Activated naive CD4-positive, alpha-beta T cell treated with anti-CD3 and anti-CD28 coated beads, Interleukin-2, amount 50 U/mL, for 16 hours (primary cell): ENCODE measurements at places on chromosomes 11 and 22.
A peak's percentile ranks its signal among the peaks of the same experiment; 100 is the strongest.

DNA sequence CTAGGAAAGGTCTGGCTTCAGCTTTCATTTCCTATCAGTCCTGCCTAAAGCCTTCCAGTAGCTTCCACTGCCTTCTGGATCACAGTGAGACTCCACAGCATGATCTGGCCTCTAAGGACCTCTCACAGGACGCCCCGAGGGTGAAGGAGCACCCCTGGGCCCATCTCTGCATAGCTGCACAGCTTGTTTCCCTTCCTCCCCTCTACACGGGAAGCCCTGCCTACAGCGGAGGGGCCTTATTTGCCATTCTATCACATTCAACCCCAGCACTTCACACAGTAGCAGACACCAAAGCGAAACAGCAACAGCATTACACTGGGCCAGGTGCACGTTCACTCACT is 162.3 kb upstream of the GRK3 start:
- no peak for DNase-seq

- DNase-seq, result no peak
Measured at GRCh38 chr11:900545-900944, 10.1 kb downstream of the CHID1 start.

DNA sequence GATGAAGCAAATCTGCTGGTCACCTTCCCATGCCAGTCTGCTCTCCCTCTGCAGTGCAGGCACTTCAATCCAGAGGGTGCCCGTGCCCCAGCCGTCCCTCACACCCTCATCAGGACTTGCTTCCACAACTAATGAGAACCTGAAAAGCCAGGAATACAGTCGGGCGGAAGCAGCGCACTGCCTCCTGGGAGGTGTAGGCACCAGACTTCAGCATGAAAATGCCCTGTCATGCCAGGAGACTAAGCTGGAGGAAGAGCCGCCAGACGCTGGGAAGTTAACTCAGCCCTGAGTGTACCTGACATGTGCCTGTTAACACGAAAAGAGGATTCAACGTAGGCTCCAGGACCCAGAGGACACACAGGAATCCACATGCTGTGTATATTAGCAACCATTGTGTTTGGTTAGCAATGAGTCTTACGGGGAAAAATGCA is 40.1 kb upstream of the FLI1 start:
- no peak for DNase-seq

DNA sequence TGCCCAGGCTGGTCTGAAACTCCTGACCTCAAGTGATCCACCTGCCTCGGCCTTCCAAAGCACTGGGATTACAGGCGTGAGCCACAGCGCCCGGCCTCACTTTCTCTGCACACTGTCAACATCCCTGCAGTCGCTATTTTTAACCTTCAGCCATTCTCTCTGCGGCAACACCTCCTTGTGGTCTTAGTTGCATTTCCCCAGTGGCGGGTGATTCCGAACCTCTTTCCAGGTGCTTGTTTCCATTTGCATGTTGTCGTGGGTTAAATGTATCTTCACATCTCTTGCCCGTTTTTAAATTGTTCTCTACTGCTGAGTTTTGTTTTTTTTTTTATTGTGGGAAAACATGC is 2.2 kb upstream of the SCT start:
- DNase-seq, result no peak

- DNase-seq, result no peak
Measured at GRCh38 chr11:65911682-65912568, 6.9 kb downstream of the C11orf68 start.

DNA sequence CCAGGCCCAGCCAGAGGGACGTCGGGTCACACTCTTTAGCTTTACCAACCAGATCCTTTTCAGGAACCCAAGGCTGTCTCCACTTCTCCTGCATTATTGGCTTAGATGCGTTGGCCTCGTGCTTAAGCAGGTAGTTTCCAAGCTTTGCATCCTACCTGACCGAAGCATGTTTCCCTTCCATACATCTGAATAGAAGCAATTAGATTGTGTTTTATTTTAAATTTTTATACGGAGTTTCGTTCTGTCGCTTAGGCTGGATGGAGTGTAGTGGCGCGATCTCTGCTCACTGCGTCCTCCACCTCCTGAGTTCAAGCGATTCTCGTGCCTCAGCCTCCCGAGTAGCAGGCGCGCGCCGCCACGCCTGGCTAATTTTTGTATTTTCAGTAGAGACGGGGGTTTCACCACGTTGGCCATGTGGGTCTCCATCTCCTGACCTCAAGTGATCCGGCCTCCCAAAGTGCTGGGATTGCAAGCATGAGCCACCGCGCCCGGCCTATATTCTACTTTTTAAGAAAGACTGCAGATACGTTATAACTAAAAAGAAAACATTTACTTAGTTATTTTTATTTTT is 677 bp downstream of the DYNC2H1 start:
- DNase-seq, result no peak

DNA sequence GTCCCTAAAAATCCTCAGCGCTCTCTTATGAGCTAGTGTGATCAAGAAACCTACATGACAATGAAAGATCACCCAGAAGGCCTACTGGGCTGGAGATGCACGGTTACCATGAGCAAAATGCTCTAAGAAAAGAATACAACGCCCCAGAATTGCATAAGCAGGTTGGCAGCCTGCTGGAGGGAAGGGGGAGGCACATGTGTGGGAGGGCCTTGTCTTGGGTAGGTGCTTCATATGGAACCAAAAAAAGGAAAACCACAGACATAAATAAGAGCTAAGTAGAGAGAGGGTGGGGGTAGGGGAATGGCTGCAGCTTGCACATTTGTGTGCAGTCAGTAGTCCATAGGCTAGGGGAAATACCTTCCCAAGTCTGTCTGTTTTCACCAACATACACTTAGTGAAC is 2.8 kb downstream of the SIAE start:
- DNase-seq, result peak; percentile 40

DNA sequence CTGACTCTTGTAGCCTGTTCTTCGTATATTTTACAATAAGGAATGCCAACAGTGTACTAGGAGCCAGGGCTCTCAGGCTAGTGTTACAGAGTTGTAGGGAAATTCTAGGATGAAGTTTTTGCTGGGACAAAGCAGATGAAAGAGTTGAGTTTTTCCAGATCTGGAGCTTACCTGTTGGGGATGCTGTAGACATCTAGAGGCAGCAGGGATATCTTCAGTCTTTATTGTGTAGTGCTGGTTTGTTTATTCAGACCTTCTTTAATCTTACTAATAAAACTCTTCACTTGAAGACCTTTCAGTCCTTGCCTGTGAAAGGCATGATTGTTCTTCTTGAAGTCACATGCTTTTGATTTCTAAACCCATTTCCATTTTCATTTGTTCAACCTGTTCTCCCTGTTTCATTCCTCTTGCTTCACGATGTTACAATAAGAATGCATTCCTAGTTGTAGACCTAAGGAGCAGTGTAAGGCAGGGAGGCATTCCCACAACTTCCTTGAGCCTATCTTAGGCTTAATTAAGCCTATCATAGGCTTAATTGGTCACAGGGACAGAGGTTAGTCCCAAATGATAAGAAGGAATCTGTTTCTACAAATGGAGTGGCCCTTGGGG is 7.9 kb upstream of the SLC37A2 start:
- no peak for DNase-seq

DNA sequence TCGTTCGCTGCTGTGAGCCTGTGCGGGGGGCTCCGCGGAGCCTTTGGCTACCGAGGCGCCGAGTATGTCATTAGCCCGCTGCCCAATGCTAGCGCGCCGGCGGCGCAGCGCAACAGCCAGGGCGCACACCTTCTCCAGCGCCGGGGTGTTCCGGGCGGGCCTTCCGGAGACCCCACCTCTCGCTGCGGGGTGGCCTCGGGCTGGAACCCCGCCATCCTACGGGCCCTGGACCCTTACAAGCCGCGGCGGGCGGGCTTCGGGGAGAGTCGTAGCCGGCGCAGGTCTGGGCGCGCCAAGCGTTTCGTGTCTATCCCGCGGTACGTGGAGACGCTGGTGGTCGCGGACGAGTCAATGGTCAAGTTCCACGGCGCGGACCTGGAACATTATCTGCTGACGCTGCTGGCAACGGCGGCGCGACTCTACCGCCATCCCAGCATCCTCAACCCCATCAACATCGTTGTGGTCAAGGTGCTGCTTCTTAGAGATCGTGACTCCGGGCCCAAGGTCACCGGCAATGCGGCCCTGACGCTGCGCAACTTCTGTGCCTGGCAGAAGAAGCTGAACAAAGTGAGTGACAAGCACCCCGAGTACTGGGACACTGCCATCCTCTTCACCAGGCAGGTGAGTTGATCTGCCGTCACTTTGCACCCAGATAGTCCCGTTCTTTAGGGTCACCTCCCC is 1.0 kb downstream of the ADAMTS15 start:
- no peak for DNase-seq

- peak; percentile 8 for DNase-seq
Measured at GRCh38 chr22:47129902-47130635, 367.6 kb downstream of the TBC1D22A start.

DNA sequence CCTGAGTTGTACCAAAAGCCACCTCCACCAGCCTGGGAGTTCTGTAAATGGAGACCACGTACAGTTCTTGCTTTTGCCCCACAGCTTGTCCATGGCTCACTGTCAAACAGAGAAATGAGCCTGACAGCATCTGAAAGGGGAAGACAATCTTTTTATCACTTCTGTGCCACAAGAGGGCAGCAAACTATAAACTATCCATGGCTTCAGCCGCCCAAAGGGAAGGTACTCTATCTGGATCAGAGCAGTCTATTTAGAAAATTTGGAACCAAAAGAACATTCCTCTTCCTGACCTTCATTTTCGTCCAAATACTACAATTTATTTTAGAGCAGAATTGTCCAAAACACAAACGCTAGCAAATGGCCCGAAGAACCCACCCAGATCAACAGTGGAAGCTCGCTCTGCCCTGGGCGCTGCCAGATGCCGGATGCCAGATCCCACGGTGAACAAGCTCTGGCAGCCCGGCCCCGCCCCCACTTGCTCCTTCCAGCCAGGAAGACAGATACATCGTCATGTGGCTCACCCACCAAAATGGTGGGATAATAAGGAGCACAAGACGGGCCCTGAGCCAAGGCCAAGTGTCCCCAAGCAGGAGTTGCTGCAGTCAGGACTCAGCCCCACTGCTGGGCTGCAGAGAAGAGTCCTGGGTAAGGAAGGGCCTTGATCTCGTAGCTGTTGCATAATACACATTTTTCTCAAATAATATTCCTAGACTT is 23.9 kb upstream of the SCGB1A1 start:
- peak; percentile 26 for DNase-seq

DNA sequence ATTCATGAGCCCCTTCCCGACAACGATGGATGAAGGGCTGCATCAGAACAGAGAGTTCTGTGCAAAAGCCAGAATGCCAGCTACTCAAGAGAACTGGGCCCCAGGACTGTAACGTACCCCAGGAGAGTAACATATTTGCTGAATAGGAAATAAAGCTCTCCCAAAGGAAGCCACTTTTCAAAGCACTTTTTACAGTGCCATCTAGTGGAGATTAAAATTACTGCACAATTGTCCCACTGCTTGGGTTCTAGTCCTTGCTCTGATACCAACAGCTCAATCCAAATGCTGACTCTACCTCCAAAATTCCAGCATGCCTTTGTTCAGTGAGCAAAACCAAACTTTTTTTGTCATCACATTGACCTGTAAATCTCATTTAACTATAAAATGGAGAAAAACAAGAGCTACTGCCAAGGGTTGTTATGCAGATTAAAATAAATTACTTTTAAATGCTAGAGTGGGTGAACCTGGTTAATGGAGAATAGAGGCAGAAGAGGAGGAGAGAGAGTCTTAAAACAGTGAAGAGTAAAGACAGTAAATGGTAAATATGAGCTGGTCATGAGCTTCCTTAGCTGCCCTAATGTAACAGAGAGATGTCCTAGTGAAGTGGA is 87.6 kb upstream of the FSHB start:
- DNase-seq, result no peak

GRCh38 chr11:75588051-75588481 is 26.0 kb downstream of the SERPINH1 start:
- no peak for DNase-seq

- no peak for DNase-seq
Measured at GRCh38 chr11:93967944-93968343, 53.2 kb upstream of the HEPHL1 start.

GRCh38 chr11:46410021-46410420 is 18.4 kb upstream of the CHRM4 start:
- DNase-seq, result no peak

GRCh38 chr22:24037851-24038765 is 27.0 kb downstream of the CABIN1 start:
- DNase-seq, result peak; percentile 23

GRCh38 chr11:3219281-3219892 is 774 bp upstream of the MRGPRG start:
- no peak for DNase-seq

DNA sequence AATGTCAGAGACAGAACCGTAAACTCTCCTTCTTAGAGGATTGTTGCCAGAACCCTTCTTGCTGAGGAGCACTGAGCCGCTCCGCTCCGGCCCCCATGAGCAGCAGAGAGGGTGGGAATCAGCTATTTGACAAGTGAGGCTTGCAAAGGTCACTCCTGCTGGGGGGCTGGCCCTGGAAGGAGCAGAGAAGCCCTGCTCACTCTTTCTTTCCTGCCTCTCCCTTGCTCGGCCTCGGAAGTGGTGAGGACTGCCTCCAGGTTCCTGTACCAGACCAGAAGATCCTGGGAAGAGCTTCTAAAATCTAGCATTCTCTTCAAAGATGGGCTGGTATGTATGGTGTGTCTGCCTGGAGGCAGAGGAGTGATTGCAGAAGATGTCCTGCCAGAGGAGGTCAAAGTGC is 168.6 kb upstream of the NECTIN1 start:
- DNase-seq, result no peak

GRCh38 chr11:124763156-124763947 is 1.3 kb upstream of the ESAM start:
- peak; percentile 89 for DNase-seq

- no peak for DNase-seq
Measured at GRCh38 chr22:33774781-33775180, 145.5 kb downstream of the LARGE1 start.

GRCh38 chr11:40388097-40388818 is 1071.2 kb downstream of the LRRC4C start:
- DNase-seq, result no peak

DNA sequence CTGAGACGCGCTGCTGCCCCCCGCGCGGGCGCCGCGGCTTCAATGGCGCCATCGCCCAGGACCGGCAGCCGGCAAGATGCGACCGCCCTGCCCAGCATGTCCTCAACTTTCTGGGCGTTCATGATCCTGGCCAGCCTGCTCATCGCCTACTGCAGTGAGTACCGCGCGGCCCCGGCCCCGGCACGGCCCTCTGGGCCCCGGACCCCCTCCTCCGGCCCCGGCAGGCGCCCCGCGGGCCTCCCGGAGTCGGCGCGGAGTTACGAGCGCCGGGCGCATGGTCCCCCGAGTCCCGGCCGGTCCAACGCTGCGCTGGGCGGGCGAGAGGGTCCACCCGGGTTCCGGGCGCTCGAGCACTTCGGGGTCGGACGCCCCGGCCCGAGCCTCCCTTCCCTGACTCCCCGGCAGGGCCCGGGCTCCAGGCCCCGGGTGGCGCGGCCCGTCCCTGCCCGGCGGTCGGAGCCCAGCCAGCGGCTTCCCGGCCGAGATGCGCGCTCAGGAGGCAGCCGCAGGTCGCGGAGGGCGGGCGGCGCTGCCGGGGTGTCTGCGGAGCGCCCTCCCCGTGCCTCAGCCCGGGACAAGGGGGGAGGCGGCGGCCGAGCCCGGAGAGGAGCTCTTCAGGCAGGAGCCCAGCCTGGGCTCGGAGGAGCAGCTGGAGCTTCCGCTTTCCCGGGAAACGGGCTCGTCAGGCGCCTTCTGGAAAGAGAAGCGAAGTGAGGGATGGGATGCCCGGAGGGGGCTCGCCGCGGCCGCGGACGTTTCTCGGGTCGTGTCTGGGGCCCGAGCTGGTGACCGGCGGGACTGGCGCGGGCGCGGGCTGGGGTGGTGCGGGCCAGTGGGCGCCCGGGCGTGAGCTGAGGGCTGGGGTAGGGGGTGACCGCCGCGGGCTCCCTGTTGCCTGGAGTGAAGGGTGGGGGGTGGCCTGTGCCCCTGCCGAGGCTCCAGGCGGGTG is 1337.8 kb downstream of the BRD1 start:
- no peak for DNase-seq

- DNase-seq, result no peak
Measured at GRCh38 chr11:114202011-114202609, 94.1 kb upstream of the NNMT start.
